Renal cortex interstitium (tissue), 15 donors: ENCODE measurements at places on chromosomes 1 and 21. TPM values are rescaled to one million over a fixed set of nuclear protein-coding genes. Genes with fewer than 3 reads are reported as not detected.

DNA sequence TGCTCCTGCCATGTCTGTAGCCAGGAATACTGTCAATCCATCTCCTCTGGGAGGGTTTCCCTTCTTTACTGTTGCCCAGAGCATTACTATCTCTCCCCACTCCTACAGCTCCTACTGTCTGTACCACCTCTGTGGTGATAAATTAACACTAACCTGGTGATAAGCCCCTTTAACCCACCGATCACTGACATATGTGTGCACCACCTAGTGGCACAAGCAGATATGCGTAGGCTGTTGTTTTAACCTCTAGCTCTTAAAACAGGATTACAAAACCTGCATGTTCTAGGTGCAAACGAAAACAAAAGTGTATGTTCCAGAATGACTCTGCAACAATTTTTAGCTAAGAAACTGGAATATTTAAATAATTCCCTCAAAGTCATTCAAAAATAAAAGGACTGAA lies 93.9 kb upstream of the BEND5 start:
- no peak for DNase-seq

GRCh38 chr1:111221633-111222291 lies 5.8 kb upstream of the CHI3L2 start:
- DNase-seq: no peak

DNA sequence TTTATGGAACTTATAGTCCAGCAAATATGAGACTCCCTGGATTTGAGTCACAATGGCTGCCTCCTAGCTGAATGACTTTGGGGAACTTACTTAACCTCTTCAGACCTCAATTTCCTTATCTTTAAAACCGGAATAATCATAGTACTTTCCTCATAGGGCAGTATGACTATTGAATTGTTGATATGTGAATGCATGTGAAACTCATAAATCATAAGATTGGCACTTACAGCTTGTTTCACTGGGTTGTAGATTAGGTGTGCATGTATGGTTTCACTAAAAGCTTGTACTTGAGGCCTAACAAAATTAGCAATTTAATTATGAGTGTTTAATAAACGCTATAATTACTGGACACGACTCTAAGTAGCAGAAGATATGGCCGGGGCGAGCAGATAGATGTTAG lies 72.5 kb downstream of the ST6GALNAC5 start:
- DNase-seq: no peak

DNA sequence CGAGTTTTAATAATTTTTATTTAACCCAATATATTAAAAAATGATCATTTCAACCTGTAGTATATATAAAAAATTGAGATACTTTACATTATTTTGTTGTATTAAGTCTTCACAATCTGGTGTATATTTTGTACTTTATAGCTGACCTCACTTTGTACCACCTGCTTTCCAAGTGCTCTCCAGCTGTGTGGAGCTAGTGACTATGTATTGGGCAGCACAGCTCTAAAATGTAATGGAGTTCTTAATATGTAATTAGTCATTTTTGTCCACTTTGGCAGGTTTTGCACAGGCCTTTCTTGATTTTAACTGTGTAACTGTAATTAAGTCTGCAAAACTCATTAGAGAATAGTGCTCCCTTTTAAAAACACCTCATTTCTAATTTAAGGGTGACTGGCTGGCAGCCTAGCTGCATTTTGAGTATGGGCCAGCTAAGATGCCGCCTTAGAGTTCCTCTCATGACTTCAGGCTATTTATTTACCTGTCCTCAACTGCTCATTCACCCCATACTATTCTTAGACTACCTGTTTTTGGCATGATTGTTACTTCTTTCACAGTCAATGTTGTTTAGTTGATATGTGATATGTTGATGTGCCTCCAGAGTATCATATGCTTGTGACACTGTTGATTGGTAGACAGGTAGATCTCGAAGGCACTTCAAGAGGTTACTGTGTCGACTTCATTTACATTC lies 43.2 kb downstream of the ZYG11B start:
- DNase-seq: no peak

- DNase-seq: peak; percentile 90
These were observed at the start of gene TMEM69 for GRCh38 chr1:45687754-45688740. Gene TMEM69, plus strand, starts transcription at chr1:45688181. Its CDS starts 2,888 bp downstream, at chr1:45691069.

GRCh38 chr1:93813076-93813475 lies 65.9 kb downstream of the DNTTIP2 start:
- no peak for DNase-seq

- no peak for DNase-seq
These were observed 13.2 kb downstream of the AMPD2 start for GRCh38 chr1:109632671-109633346.

DNA sequence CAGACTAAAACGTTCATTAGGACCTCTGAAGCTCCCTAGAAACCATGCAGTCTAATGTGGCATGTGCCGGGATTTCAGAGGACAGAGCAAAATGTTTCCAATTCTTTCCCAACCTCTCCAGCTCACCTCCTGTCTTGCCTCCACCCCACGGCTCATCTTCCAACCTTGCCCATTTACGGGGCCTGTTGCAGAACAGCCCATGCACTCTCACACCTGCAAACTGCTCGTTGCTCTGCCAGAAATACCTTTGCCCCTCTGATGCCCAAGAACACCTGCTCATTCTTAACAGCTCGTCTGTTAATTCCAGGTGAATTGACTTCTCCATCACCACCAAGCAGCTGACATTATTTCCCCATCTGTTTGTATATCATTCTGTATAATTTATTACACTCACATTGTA lies 53.9 kb upstream of the LBR start:
- DNase-seq: no peak

DNA sequence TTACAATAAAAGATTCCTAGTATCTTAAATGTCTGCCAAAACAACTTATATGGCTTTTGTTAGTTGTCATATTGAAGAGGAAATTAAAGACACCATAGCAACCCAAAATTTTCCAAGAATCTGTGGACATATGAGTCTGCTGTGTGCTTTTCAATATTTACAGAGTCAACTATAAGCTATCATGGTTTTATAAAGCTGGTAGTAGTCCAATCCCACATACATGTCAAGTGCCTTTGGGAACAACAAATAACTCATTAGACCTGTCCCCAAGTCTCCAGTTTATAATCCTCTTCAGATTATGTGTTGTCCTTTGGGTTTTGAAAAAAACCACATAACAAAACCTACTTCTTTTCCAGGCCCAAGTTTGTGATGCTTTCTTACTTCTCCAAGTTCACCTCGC lies 293.8 kb upstream of the USP25 start:
- DNase-seq: no peak

Gene DMRTA2
- not detected for polyA plus RNA-seq

Gene APCS
- polyA plus RNA-seq: not detected

Gene SMIM1
- polyA plus RNA-seq: 24.0 TPM
